ENCODE measurements at places on chromosomes 6 and 20.

DNA sequence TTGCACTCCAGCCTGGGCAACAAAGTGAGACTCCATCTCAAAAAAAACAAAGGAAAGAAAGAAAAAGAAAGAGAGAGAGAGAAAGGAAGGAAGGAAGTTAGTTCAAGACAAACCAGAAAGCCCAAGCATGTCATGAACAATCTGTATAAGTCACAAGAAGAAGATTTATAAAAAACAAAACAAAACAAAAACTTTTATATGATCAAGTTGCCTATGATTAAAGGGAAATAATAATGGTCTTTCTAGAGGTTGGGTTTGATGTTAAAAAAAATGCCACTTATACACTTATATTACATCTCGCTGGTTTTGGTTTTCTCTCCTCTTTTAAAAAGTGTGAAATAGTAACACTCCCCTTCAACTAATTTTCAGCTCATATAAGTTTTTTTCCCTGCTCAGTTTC lies 146.2 kb upstream of the CARMIL1 start:
- no peak for DNase-seq

DNA sequence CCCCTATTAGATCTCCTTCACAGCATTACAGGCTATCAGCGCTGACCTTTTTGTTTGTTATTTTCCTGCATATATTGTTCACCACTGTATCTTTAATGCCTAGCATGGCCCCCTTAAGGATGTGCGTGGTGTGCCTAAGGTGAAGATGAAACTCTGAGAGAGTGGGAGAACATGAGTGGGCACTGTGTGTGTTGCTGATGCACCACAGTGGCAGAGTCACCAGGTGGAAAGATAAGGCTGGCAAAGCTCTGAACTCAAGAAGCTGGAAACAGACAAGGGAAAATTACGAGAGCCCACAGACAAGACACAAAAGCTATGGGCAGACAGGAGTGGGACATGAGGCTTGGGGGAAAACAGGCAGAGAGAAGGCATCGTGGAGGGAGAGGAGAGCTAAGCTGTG lies 159.8 kb downstream of the INSM1 start:
- DNase-seq: no peak

DNA sequence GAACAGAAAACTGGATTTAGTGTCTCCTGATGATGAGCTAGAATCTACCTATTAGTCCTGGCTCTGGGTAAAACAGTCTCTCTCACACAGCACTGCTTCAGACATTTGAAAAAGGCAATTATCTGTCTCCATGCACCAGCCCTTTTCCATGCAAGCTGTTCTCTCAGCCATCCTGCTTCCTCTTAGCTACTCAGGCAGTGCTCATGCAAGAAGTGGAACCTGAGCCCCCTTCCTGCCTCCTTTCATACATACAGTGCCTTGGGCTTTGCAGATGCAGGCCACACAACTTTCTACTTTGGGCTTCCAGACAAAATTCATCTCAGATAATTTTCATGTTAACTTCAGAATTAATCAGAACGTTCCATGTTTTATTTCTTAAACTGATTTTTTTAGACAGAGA lies 151.3 kb downstream of the RALGAPA2 start:
- no peak for DNase-seq

- DNase-seq: no peak
Observed at GRCh38 chr6:13920552-13920951, 4.2 kb upstream of the RNF182 start.

- no peak for DNase-seq
Observed at GRCh38 chr20:5297280-5298004, 19.3 kb downstream of the PROKR2 start.

GRCh38 chr20:19895761-19896160 lies 121.4 kb upstream of the NAA20 start:
- DNase-seq: no peak

- no peak for DNase-seq
Observed at GRCh38 chr6:130577178-130577919, 211.5 kb downstream of the TMEM200A start.

- DNase-seq: no peak
Observed at GRCh38 chr6:29617782-29618554, 15.0 kb downstream of the GABBR1 start.

DNA sequence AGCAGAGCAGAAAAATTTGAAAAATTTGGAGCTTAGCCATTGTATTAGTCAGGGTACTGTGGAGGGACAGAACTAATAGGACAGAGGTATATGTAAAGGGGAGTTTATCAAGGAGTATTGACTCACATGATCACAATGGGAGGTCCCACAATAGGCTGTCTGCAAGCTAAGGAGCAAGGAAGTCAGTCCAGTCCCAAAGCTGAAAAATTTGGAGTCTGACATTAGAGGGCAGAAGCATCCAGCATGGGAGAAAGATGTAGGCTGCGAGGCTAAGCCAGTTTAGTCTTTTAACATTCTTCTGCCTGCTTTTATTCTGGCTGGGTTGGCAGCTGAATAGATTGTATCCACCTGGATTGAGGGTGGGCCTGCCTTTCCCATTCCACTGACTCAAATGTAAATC lies 82.0 kb downstream of the SMPDL3A start:
- DNase-seq: no peak

GRCh38 chr6:142300758-142301650 lies 803 bp upstream of the ADGRG6 start:
- DNase-seq: no peak

GRCh38 chr6:157169656-157170055 lies 153.7 kb downstream of the TMEM242 start:
- no peak for DNase-seq

- no peak for DNase-seq
Observed at GRCh38 chr6:6997263-6998193, 110.2 kb upstream of the RREB1 start.

GRCh38 chr20:33005132-33005566 lies 916 bp upstream of the SUN5 start:
- no peak for DNase-seq

- peak; percentile 37 for DNase-seq
Observed at GRCh38 chr6:157099912-157100593, 223.3 kb downstream of the TMEM242 start.

GRCh38 chr20:62405108-62405980 lies 1.7 kb downstream of the CABLES2 start:
- DNase-seq: no peak

- no peak for DNase-seq
Observed at GRCh38 chr6:315921-316752, 23.9 kb downstream of the DUSP22 start.

DNA sequence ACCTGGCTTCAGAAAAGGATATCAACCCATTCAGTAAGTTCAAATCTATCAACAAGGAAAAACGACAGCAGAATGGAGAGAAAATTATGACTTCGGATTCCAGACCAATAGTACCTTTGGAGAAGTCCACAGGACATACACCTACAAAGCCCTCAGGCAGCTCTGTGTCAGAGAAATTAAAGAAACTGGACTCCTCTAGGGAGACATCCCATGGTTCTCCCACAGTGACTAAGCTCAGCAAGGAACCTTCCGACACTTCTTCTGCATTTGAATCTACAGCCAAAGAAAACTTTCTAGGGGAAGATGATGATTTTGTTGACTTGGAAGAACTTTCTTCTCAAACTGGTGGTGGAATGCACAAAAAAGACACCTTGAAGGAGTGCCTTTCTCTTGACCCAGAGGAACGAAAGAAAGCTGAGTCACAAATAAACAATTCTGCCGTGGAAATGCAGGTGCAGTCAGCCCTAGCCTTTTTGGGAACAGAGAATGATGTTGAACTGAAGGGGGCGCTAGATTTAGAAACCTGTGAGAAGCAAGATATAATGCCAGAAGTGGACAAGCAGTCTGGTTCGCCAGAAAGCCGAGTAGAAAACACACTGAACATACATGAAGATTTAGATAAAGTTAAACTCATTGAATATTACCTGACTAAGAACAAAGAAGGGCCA lies 67.4 kb upstream of the HINT3 start:
- DNase-seq: no peak

DNA sequence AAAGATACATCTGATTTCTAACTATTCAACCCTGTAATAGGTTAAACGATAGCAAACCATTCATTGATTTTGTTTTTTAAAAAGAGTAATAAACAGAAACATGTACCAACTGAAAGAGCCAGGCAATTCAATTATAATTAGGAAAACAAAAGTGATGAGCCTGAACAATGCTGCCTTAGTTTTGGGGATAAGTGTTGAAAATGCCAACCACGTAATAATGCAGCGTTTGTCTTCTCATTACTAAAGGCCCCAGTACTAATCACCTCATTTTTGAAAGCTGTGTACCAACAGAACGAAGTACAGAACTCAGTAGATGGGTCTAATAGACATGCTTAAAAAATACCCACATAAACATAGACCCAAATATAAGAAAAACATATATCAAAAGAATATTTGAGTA lies 663.6 kb upstream of the CHD6 start:
- no peak for DNase-seq

DNA sequence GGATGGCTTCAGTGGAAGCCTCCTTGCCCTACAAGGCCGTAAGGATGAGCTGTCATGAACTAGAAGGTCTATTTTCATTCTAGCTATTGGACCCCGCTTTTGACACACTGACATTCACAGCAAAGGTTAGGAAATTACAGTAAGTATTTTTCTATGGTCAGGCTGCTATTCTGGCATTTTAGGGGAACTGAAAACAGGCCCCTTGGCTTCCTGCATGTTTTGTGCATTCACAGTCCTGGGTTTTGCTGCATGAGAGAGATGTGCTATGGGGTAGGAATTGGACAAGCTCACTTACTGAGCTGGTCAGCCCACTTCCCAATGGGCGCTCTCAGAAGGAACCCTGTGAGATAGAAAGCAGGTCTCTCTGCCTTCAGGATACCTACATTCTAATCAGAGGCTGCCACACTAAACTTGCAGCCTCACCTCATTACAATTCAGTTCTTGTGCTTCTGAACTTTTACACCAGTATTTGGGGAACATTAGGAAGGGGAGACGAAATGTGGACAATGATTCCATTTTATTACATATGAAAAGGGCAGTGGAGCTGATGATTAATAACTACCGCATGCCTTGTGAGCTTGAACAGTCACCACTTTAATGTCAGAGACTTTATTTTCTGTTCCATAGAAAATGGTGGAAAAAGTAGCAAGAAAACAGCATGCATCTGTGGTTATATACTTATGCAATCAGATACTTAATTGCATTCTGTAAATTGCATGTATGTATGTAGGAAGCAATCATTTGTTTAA lies 86.6 kb upstream of the TAB2 start:
- DNase-seq: no peak

DNA sequence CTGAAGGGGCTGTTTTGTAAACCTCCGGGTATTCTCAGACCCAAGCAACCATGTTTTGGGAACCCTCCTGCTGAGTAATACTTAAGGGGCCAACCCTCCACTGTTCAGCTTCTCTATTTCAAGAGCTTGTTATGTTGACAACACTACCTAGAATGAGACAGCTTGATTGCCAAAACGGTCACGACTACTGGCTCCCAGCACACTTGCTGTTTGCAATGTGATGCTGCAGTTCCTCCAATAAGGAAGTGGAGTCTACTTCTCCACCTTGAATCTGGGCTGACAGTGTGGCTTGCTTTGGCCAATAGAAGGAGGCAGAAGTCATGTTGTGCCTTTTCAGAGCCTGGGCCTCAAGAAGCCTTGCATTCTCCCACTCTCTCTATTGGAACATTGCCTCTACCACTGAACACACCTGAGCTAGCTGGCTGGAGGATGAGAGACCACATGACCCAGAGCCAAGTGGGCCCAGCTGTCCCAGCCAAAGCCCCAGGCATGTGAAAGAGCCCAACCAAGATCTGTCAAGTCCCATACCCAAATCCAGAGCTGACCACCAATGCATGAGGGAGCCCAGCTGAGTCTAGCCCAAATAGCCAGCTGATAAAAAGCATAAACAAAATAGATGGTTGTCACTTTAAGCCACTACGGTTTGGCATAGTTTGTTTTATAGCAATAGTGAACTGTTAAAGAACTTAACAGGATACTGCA lies 108.0 kb downstream of the PRND start:
- no peak for DNase-seq

GRCh38 chr20:45053430-45054351 lies 47.2 kb downstream of the KCNS1 start:
- DNase-seq: no peak

DNA sequence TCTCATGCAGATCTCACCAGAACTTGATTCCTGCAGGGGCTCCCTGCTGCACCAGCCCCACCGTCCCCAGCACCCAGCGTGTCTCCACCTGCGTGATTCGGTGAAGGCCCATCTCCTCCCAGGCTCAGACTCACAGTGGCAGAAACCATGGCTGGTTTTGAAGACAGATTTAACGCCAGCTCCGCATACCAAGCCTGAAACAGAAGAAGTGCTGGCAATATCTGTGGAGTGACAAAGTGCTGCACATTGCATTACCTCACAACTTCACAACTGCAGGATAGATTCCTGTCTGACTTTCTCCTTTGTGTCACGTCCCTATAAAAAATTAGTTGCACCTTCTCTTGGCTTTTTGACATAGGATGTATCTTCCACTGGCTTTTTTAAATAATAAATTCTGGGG lies 120.7 kb downstream of the TTLL2 start:
- DNase-seq: no peak

Measured in GM12891 (cell line).